Activated gamma-delta T cell treated with Interleukin-2 at 50 U/mL for 16 hours (primary cell): ENCODE measurements at places on chromosomes 5 and 9.

DNA sequence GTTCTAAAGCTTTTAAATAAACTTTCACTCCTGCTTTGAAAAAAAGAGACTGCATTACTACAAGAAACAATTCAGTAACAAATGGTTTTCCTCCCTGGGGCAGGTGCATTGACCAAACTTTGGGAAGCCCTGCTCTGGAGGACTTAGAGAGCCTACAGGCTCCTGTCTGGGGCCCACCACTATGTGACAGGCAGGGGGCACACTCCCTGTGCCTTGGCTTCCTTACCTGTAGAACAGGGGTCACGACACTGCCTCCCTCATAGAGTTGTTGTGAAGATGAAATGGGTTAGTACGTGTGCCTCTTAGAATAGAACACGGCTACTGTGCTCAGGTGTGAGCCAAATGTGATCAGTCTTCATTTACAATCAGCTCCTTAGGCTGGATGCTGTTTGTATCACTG is 130.1 kb downstream of the GPBP1 start:
- no peak for DNase-seq

- no peak for DNase-seq
Observed at GRCh38 chr5:52063186-52063585, 679.9 kb downstream of the ISL1 start.

GRCh38 chr9:132631280-132631679 is 38.5 kb downstream of the DDX31 start:
- DNase-seq, result no peak

DNA sequence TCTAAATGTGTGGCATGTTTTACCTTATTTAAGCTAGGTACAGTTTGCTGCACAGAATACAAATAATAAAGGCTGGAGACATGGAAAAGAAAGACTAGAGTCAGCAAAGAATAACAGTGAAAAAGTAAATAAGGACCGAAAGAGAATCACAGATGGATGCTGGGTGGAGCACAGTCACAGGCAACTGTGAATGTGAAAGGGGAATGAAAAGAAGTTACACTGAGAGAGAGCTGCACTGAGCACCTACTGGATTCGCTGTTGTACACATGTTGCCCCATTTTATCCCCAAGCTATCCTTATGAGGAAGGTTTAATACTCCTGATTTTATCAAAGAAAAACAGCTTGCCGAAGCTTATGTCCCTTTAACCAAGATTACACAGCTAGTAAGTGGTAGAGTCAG is 165.4 kb upstream of the RGMB start:
- DNase-seq, result no peak

DNA sequence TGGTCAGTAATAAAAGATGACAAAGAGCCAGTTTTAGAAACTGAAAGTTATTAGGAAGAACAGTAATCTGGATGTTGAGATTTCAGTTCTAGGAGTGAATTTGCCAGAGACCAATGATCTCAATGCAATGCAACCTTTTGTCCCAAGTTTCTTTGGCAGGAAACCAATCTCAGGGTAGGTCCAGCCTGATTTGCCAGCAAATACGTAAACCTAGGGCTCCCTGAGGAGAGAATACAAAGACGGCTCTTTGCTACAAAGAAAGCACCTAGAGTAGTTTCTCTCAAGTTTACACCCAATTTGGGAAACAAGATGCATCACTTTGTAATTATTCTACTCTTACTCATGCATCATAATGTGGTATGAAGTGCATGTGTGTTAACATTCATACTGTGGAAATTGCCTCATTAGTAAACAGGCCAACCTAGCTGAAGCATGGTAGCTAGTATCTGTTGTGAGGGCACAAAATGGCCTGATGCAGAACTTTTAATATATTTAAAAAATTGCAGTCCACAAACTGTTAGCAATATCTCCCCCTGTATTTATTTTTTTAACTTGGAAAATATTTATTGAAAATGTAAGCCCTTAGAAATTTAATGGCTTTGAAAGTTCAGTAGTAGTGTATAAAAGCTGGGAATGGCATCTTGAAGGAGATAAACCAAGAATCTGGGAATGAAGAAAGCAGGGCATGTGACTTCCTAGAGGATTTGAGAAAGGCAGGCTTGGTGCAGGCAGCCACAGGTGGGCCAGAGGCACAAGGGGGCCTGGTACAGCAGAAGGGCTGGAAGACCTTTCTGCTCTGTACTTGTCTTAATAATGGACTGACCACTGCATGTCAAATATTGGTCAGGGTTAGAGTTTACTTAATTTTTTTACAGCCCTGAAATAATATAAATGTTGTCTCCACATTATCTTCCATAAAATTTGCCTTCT is 59.5 kb downstream of the MAST4 start:
- no peak for DNase-seq
